Neuronal stem cell (in vitro differentiated cells): ENCODE measurements at places on chromosomes 3 and 15.

- DNase-seq: no peak
- no peak overlapping the region for H3K4me3 ChIP-seq
- no peak overlapping the region for H3K27ac ChIP-seq
- H3K36me3 ChIP-seq: no peaks in the 10 kb centered on the region
- H3K27me3 ChIP-seq: no peaks in the 10 kb centered on the region
Observed at GRCh38 chr3:42750834-42751233, 22.2 kb downstream of the CCDC13 start.

DNA sequence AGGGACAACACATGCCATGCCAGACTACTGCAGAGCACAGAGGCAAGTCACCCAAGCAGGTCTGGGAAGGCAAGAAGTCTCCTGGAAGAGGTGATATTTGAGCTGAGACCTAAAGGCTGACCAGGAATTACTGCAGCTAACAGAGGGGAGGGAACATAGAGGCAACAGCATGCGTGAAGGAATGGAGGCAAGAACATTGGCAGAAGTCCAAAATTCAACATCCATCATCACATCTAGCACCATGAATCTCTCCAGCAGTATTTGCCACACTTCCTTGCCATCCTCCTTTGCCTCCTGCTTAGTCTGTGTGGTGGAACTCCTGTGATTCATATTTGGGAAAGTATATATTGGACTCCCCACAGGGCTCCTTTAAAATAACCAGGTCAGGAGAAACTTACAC, 870 bp upstream of the TSEN2 start:
- H3K4me3 ChIP-seq: no peak overlapping the region
- H3K4me1 ChIP-seq: peaks cover 10% of the 10 kb centered on the region
- H3K27me3 ChIP-seq: no peaks in the 10 kb centered on the region
- no peak for DNase-seq

GRCh38 chr3:52026041-52026440, 30.3 kb downstream of the DUSP7 start:
- H3K4me3 ChIP-seq: no peak overlapping the region
- H3K36me3 ChIP-seq: no peaks in the 10 kb centered on the region
- DNase-seq: no peak
- H3K27ac ChIP-seq: no peak overlapping the region
- peaks cover 20% of the 10 kb centered on the region for H3K27me3 ChIP-seq
- H3K4me1 ChIP-seq: peaks cover 30% of the 10 kb centered on the region

DNA sequence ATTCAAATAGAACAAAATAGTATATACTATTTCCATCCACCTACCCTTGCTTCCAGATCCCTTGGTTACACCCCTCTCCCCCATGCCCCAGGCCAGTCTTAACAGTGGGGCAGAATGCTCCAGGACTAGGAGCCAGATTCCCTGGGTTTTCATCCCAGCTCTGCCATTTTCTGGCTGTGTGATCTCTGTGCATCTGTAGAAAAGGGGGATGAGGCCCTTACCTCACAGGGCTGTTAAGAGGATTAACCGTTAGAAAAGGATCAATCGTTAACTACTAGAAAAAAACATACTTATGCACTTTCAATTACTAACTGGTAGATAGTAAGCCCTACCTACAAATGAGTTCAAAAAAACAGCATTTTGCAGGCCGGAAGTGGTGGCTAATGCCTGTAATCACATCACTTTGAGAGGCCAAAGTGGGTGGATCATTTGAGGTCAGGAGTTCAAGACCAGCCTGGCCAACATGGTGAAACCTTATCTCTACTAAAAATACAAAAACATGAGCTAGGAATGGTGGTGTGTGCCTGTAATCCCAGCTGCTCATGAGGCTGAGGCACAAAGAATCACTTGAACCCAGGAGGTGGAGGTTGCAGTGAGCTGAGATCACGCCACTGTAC, 11.7 kb downstream of the EBLN2 start:
- no peak overlapping the region for H3K27ac ChIP-seq
- no peaks in the 10 kb centered on the region for H3K27me3 ChIP-seq
- no peak overlapping the region for H3K4me3 ChIP-seq
- H3K4me1 ChIP-seq: peaks cover 4% of the 10 kb centered on the region
- DNase-seq: no peak

DNA sequence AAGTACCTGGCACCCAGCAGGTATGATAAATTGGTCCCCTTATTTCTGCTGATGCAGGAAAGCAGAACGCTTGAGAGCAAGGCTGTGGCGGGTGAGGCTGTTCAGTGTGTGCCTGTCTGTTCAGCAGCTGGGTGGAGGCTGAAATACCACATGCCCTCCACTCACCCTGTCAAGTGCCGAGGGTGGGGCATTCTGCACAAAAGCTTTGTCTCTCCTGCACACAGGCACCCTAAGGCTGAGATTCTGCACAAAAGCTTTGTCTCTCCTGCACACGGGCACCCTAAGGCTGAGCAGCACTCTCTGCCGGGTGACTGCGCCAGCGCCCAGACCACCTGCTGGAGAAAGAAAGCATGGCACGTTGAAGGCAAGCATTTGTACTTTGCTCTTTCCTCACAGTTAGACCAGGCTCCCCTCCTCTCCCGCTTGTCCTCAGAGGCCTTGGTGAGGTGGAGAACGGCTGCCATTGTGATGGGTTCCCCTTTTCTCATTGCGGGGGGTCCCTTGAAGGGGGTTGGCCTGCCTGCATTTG, 97.5 kb downstream of the BDH1 start:
- no peak overlapping the region for H3K27ac ChIP-seq
- H3K27me3 ChIP-seq: peaks cover 10% of the 10 kb centered on the region
- no peaks in the 10 kb centered on the region for H3K4me1 ChIP-seq
- no peak for DNase-seq

- H3K36me3 ChIP-seq: no peaks in the 10 kb centered on the region
- no peak overlapping the region for H3K27ac ChIP-seq
- DNase-seq: peak; percentile 75
- peaks cover 16% of the 10 kb centered on the region for H3K4me1 ChIP-seq
Observed at GRCh38 chr15:85485956-85486567, 105.7 kb downstream of the AKAP13 start.

DNA sequence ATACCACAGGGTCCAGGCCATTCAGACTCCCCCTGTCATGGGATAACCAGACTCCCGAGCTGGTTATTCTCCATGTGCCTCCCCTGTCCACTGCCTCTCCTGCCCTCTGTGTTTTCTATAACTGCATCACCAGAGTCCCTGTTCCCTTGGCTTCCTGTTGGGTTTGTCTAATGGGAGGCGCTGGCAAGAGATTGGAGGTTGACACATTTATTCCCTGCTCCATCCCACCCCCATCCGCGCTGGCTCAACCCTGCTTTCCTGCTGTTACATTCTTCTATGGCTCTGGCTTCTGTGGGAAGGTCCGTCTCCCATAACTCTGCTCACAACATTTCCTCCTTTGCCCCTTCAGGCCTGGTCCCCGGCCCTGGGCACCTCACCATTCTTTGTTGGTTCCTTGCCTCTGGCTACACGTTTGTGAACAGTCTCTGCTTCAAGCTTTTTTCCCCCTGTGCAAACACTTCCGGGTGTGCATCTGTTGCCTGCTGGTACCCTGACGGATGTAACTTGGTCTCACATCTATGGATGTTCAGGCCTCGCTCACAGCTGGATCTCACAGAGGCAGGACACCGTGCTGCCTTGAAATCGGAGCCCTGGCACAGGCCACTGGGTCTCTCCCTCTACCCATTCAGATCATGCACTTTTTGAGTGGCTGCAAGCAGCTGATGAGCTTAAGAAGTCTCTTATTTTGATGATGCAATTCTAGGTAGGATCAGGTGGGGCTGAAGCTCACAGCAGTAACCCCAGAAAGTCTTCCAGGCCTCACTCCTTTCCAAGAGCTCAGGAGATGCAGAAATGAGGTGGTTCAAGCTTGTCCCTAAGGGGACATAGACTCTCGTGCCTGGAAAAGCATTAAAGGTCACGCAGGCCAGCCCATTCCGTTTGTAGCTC, 68.6 kb upstream of the ATP13A3 start:
- no peak overlapping the region for H3K27ac ChIP-seq
- H3K4me1 ChIP-seq: peaks cover 13% of the 10 kb centered on the region
- DNase-seq: no peak
- no peaks in the 10 kb centered on the region for H3K36me3 ChIP-seq
- no peaks in the 10 kb centered on the region for H3K27me3 ChIP-seq

- H3K4me3 ChIP-seq: no peak overlapping the region
- H3K36me3 ChIP-seq: no peaks in the 10 kb centered on the region
- no peaks in the 10 kb centered on the region for H3K4me1 ChIP-seq
- no peak for DNase-seq
- H3K27ac ChIP-seq: no peak overlapping the region
Observed at GRCh38 chr3:145209561-145209960, 951.4 kb downstream of the PLOD2 start.

DNA sequence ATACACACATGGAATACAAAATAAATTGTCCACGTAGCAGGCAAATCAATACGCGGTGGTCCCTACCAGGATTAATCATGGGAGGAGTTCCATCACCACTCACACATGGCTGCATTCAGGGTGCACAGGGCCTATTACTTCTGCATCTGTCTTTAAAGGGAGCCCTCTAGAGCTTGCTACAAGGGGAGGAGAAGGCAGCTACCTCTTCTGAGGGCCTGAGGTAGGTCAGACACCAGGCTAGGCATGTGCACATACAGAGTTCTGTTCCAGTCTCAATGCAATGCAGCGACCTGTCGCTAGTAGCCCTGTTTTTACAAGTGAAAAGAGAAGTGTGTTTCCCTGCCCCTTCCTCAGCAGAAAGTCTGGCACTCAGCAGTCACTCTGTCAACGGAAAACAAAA, 102.7 kb downstream of the ROBO2 start:
- peaks cover 2% of the 10 kb centered on the region for H3K27me3 ChIP-seq
- H3K4me1 ChIP-seq: peaks cover 2% of the 10 kb centered on the region
- H3K4me3 ChIP-seq: no peak overlapping the region
- no peaks in the 10 kb centered on the region for H3K36me3 ChIP-seq
- no peak for DNase-seq

GRCh38 chr3:174596447-174596982, 262.6 kb upstream of the NAALADL2 start:
- no peaks in the 10 kb centered on the region for H3K27me3 ChIP-seq
- no peaks in the 10 kb centered on the region for H3K36me3 ChIP-seq
- H3K27ac ChIP-seq: no peak overlapping the region

DNA sequence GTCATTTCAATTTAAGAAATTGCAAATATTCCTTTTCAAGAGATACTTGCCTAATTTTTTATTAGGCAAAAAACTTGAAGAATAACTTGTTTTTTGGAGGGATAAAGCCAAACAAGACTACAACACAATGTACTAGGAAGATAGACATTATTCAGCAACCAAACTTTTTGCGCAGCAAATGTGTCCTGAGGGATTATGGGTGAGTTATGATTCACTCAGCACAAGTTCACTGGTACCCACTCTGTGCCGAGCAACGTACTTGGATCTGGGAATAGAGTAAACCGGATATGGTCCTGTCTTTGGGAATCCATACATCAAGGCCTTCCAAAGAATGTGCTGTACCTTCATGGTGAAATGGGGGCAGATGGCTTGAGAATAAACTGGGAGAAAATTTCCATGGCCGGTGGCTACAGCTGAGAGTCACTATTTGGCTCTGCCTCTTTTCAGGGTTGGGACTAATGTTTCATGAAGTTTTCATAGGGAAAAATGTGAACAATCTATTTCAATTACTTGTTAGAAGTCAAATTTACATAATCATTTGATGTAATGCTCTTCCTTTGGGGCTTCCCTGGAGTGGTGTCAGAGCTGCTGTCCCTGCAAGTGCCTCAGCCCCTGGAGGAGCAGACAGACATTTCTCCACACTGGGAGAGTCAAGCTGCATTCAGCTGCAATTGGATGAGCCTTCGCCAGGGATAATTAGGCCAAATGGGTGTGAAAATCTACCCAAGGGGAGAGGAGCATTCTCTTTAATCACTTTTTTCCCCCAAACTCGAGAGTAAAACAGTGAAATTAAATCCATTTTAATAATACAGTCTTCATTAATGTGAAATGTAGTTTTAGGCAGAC, 315.2 kb downstream of the CLSTN2 start:
- no peak for DNase-seq
- no peak overlapping the region for H3K4me3 ChIP-seq
- H3K36me3 ChIP-seq: no peaks in the 10 kb centered on the region
- peaks cover 5% of the 10 kb centered on the region for H3K4me1 ChIP-seq
- H3K27me3 ChIP-seq: no peaks in the 10 kb centered on the region
- no peak overlapping the region for H3K27ac ChIP-seq

DNA sequence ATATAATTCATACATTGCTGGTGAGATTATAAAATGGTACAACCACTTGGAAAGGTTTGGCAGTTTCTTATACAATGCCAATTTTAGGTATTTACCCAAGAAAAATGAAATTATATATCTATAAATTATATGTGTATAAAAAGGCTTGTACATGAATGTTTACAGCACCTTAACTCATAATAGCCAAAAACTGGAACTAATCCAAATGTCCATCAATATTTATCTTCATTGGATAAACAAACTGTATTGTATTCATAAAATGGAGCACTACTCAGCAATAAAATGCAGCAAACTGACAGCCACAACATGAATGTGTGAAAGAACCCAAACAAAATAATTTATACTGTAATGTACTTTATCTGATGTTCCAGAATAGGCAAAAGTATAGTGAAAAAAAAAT, 33.6 kb upstream of the EIF5A2 start:
- H3K27me3 ChIP-seq: no peaks in the 10 kb centered on the region
- no peak for DNase-seq
- H3K36me3 ChIP-seq: no peaks in the 10 kb centered on the region

- H3K4me1 ChIP-seq: peaks cover 16% of the 10 kb centered on the region
- H3K4me3 ChIP-seq: peak overlapping the region; percentile 49
- no peaks in the 10 kb centered on the region for H3K36me3 ChIP-seq
- H3K27me3 ChIP-seq: no peaks in the 10 kb centered on the region
- peak; percentile 49 for DNase-seq
- no peak overlapping the region for H3K27ac ChIP-seq
Observed at GRCh38 chr3:156605686-156606605, 51.0 kb upstream of the SSR3 start.

DNA sequence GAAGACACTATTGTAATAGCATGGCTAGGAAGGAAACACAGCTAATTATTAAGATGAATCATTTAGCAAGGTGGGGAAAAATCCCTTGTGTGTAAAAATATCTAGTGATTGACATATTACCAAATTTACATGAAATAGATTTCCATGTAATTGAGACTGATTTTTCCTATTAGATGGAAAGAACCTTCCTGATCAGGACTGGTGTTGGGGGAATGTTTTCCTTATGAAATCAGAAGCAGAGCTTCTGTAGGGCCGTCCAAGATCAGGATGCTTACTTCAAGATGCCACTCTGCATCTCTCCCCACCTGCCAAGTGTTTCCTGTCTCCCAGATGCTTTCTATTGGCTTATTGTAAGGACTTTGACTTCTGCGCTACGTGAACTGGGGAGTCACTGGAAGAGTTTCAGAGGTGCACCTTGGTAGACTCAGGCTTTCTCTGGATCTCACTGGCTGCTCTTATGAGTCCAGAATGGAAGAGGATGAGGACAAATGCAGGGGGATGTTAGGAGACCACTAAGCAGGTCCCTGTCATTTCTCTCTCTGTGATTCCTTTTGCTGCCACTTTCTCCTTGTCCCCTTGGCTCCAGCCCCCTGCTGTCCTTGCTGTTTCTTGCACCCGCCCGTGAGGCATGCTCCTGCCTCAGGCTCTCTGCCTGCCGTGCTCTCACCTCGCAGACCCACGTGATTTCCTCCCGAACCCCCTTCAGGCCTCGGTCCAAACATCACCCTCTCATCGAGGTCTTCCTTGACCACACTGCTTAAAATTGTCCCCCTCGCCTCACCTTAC, 30.1 kb downstream of the BTD start:
- DNase-seq: no peak
- no peaks in the 10 kb centered on the region for H3K27me3 ChIP-seq
- peaks cover 17% of the 10 kb centered on the region for H3K4me1 ChIP-seq
- H3K4me3 ChIP-seq: no peak overlapping the region
- H3K27ac ChIP-seq: no peak overlapping the region
